ENCODE measurements at places on chromosomes 12 and 14.

DNA sequence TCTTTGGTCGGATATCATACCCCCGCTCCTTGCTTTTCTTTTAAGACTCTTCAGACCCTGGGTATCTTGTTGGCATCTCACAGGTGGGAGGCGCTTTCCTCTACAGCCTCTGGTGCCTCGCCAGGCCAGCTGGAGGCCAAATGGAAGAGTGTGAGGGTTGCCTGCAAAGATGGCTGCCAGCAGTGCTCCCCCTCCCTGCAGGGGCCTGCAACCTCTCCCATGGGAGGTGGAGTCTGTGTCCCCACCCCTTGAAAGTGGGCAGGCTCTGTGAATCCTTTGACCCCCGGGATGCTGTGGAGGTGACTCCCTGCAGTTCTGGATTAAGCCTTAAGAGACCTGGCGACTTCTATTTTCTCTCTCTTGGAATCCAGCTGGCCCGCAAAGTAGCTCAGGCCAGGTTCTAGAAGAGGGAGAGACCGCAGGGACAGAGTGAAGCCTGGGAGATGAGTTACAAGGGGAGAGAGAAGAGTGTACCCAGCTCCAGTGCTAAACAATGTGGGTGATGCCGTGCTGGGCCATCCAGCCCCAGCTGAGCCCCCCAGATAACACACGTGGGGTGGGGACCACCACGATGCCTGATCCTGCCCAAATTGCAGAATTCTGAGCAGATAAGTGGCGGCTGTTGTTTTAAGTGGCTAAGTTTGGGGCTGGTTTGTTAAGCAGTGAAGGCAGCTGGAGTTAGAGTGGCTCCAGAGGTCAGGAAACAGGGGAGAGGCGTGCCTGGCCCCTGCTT lies 37.9 kb upstream of the NCOR2 start:
- no peak for DNase-seq

GRCh38 chr14:99028521-99028920 lies 243.5 kb downstream of the BCL11B start:
- DNase-seq, result no peak

GRCh38 chr14:78022059-78022458 lies 148.1 kb upstream of the NRXN3 start:
- DNase-seq, result no peak

- DNase-seq, result no peak
Measured at GRCh38 chr12:109773384-109774011, 59.7 kb downstream of the TRPV4 start.

DNA sequence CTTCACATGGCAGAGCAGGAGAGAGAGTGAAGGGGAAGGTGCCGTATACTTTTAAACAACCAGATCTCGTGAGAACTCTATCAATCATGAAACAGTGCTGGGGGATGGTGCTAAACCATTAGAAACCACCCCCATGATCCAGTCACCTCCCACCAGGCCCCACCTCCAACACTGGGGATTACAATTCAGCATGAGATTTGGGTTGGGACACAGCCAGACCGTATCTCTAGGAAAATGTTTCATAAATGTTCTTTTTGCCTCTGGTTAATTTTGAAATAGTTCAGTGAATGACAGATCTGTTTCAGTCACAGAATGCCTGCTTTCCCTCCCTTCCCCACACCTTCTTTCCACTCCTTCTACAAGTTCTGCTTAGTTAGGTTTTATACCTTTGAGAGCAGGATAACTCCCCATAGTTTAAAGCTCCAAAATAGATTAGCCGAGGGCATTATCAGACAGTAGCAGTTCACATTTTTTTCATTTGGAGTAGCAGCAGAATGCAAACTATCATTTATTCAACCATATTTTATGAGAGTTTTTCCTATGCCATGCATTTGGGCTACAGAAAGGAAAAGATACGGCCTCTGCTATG lies 27.1 kb downstream of the PELI2 start:
- no peak for DNase-seq
